HFFc6 (cell line): ENCODE measurements at places on chromosomes 1 and 21. TPM values are rescaled to one million over a fixed set of nuclear protein-coding genes. Genes with fewer than 3 reads are reported as not detected.

GRCh38 chr1:28540651-28541050 is 12.2 kb upstream of the TRNAU1AP start:
- DNase-seq, result no peak
- H3K27ac ChIP-seq, result no peak overlapping the region
- peaks cover 6% of the 10 kb centered on the region; the same call in 1 of the 2 replicates for H3K36me3 ChIP-seq
- H3K27me3 ChIP-seq, result no peaks in the 10 kb centered on the region; the same call in none of the 2 replicates

- H3K4me1 ChIP-seq, result peaks cover 50% of the 10 kb centered on the region
- peaks cover 36% of the 10 kb centered on the region for H3K36me3 ChIP-seq
- H3K4me3 ChIP-seq, result no peak overlapping the region
- H3K27me3 ChIP-seq, result peaks cover 10% of the 10 kb centered on the region
- peak overlapping the region; percentile 72 for H3K27ac ChIP-seq
Observed at GRCh38 chr1:156465747-156466365, 34.7 kb downstream of the MEF2D start.

- no peaks in the 10 kb centered on the region; the same call in 1 of the 2 replicates for H3K27me3 ChIP-seq
- peaks cover 7% of the 10 kb centered on the region for H3K36me3 ChIP-seq
- DNase-seq, result no peak
- peaks cover 62% of the 10 kb centered on the region for H3K4me1 ChIP-seq
- H3K27ac ChIP-seq, result peak overlapping the region; percentile 100
Observed at GRCh38 chr1:171739656-171740055, 2.2 kb downstream of the VAMP4 start.

Gene ADAM30
- total RNA-seq, result not detected in 3 replicates

Gene FOXD3
- total RNA-seq, result not detected in 3 replicates

Gene GFI1
- 0.07 to 0.25 TPM in 2 of 3 replicates, not detected in the other for total RNA-seq

Gene SLFNL1
- total RNA-seq, result not detected in 3 replicates

Gene DPH5
- total RNA-seq, result 37.9 to 41.0 TPM (median 39.7 TPM) in 3 replicates

Gene FTCD
- 0.55 to 0.78 TPM in 2 of 3 replicates, not detected in the other for total RNA-seq

Gene FAM43B
- total RNA-seq, result 0.07 TPM in 1 of 3 replicates, not detected in the others
